ENCODE measurements at places on chromosomes 2 and 18.

GRCh38 chr2:180979749-180980105 lies 678 bp upstream of the UBE2E3 start:
- DNase-seq: no peak

GRCh38 chr2:120709608-120710041 lies 26.0 kb upstream of the GLI2 start:
- DNase-seq: no peak

DNA sequence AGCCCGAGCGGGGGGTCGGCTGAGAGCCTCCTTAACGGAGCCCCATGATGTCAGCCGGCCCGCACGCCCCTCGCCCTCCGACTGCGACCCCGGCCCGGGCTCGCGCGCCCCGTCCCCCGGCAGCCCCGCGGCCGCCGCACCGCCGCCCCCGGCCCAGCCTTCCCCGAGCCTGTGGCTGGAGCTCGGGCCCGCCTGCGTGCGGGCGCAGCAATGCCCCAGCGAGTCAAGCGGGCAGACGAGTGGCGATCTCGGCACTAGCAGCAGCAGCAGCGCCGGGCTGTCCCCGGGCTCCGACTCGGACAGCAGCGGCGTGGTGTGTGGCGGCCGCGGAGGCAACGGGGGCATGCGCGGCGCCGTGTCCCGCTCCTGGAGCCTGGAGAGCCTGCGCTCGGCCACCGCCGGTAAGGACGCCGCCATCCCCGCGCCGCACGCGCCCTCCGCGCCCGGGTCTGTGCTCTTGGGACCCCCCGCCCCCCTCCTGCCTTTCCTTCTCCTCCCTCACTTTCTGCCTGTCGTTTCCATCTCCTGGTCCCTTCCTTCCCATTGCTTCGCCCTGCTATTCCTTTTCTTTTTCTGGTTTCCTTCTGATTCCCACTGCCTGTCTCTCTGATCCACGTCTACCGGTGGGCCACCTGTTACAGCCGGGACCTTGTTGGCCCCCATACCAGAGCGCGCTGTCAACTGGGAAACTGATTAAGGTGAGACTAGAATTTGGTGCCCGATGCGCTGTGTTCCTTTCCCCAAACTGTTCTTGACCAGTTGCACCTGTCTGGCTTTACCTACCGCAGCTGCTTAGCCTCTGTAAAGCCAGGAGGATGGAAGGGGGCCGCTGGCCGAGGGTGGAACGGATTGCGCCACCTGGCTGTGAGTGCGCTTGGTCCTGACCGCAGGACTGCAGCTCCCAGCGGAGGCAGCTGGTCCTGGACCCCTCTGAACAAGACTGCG lies 127.4 kb downstream of the ARHGEF4 start:
- DNase-seq: no peak

DNA sequence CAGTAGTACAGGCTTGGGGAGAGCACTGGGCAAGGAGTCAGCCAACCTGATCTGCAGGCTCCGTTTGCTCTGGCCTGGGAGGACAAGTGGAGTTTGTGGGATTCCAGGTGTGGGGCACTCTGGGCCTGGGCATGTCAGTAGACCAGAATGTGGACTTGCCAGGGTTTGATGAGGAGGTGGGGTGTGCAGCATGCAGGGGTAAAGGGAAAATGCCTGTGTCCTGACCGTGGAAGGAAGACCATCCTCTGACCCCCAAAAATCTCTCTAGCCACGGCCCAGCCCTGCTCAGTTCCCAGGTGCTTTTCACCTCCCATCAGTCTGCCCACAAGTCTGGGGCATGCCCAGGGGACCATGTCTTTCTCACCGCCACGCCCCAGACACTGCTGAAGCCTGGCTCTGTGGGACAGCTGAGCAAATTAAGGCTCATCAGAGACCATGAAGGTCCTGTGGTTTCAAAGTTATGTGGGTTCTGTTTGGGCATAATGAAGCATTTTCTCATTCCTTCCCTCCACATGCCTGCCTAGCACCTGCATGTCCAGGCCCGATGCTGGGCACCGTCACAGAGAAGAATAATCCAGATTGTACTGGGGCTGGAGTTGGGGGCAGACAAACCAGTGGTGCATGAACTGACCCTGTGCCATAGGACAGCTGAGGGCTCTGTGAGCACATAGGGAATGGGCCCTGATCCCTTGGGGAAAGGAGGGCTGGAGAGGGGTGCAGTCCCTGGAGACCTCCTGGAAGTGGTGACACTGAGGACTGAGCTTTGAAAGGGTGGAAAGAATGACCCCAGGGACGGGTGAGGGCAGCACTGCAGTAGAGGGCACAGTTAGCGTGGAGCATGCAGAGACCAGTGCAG lies 6.5 kb upstream of the KCNF1 start:
- DNase-seq: no peak

DNA sequence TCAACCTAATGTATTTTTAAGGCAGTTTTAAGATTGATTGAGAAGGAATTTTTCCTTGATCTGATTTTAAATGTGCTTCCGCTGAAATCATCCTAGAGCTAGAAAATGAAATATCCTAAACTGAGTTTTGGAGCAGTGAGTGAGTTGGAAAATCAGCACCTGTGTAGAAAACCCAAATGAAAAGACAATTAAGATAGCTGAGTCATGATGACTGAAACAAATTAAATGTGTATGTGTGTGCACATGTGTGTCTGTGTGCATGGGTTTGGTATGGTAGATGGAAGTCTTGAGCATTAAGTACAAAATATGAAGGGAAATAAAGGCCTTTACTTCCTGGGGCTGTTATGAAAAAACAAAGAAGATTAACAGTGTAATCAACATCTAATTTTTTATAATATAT lies 394.6 kb upstream of the MAP2 start:
- DNase-seq: no peak

GRCh38 chr2:37780387-37780676 lies 108.9 kb upstream of the CDC42EP3 start:
- no peak for DNase-seq

GRCh38 chr2:144836635-144837350 lies 316.9 kb upstream of the ZEB2 start:
- DNase-seq: no peak

GRCh38 chr2:73536133-73536840 lies 105.9 kb downstream of the NAT8 start:
- DNase-seq: no peak

GRCh38 chr2:232970051-232970450 lies 43.0 kb downstream of the NGEF start:
- no peak for DNase-seq

All from NK-92 treated with Interleukin-12 subunit alpha and Interleukin-12 subunit beta, amount 100 ng/mL, for 24 hours (cell line).